Effector CD4-positive, alpha-beta T cell (primary cell): ENCODE measurements at places on chromosomes 12 and 14.

DNA sequence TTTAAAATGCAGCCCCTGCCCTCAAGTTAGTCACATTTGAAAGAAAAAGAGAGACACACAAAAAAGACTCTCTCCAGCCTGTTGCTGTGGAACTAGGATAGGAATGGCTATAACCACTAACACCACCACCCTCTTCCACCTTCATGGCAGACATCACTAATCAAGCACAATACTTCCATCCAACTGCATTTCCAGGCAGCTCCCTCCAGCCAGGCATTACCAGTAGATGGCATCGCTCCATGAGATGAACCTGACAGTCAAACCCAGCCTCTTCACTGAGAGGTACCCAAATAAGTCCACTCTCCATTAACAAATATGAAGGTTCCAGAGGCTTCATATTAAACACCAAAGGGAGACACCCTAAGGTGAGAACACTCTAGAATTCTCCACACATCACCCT, 24.4 kb downstream of the SLC8B1 start:
- DNase-seq, result no peak

DNA sequence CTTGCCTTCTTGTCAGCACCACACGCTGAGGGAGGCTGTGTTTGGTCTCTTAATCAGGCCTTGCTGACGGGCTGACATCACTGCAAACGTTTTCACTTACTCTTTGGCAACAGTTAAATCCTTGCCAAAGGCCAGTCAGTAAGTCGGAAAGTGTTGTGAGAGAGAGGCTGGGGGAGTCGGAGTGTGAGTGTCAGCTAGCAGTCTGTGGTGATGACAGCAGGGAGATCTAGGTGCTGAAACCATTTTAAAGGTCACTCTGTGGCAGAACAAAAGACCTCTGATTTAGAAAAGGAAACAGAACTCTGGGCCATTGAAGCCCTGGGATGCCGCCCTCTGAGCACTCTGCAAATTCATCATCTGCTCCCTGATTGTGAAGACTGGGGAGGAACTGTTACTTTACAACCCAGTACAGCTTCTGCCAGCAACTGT, 143.5 kb downstream of the PAX9 start:
- DNase-seq, result no peak

DNA sequence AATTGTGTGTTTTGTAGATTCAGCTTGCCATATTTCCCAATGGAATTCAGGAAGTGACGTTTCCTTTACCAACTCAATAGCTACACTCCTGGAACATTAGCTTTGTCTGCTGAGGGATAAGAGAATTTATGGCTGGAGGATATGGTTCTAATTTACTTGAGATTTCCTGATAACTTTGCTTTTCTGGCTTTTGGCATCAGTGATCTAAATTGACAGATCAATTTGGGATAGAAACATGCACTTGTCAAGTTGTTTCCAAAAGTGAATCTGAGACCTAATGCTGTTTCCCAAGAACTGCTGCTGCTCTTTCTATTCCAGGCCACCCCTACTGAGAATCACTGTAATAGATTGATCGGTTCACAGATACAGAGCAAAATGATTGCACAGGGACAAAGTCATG, 43.2 kb downstream of the MGAT4C start:
- no peak for DNase-seq

DNA sequence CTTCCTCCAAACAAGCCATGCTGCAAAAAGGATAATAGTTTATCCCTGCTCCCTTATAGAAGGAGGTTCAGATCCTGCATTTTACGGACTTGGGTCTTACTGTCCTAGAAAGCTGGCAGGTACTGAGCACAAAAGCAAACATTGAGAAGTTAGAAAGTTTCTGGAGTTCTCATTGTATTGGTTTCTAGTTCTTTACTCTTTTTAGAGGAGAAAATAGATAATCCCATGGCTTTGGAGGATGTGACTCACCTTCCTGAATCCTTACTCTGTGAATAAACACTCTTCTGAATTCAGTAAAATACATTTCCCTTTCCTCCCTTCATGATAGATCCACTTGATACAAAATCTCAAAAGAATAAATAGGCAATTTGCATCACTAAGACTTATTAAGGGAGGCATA, 188.9 kb downstream of the NPAS3 start:
- DNase-seq, result no peak

DNA sequence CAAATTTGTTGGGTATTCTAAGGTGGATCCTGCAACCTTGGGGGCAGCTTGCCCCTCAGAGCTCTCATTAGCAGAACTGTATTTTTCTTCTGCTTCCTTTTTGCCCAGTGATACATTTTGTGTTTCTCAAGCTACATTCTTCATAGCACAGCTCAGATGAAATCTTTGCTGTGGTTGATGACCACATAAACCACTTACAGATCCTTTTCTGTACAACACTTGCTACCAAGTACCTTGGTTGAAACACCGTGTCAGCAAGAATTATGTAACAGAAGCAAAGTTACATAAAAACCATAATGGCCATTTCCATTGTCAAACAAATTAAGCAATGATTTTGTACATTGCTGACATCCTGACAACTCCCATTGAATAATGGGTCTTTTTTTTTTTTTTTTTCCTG, 9.7 kb upstream of the PLBD1 start:
- no peak for DNase-seq

- DNase-seq, result peak; percentile 67
These were observed 3.6 kb upstream of the FOS start for GRCh38 chr14:75274899-75275569.
